Immature natural killer cell (primary cell): ENCODE measurements at places on chromosomes 1 and 21. TPM values are rescaled to one million over a fixed set of nuclear protein-coding genes. Genes with fewer than 3 reads are reported as not detected.

DNA sequence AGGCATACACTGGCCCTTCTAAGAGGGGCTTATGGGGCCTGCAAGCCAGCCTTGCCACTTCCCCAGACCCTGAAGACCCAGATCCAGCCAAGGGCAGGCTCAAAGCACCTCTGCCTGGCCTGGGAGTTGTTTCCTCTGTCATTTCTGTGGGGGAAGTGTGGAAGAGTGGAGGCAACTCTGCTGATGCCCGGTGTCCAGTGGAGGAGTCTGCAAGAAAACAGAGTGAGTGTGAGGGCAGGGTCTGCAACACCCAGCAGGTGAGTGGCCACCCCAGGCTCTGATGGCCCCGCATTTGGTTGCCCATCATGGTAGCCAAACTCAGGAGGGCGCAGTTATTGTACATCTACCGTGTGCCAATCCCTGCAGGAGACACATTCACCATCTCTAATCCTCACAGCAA, 8.4 kb downstream of the CLEC20A start:
- DNase-seq = no peak

GRCh38 chr1:153921803-153922075, 1.0 kb downstream of the GATAD2B start:
- no peak for DNase-seq

FAM177B gene
- polyA plus RNA-seq = not detected

- DNase-seq = no peak
Measured at GRCh38 chr1:228786361-228787129, 51.3 kb downstream of the RHOU start.

BRDT gene
- not detected for polyA plus RNA-seq

DNA sequence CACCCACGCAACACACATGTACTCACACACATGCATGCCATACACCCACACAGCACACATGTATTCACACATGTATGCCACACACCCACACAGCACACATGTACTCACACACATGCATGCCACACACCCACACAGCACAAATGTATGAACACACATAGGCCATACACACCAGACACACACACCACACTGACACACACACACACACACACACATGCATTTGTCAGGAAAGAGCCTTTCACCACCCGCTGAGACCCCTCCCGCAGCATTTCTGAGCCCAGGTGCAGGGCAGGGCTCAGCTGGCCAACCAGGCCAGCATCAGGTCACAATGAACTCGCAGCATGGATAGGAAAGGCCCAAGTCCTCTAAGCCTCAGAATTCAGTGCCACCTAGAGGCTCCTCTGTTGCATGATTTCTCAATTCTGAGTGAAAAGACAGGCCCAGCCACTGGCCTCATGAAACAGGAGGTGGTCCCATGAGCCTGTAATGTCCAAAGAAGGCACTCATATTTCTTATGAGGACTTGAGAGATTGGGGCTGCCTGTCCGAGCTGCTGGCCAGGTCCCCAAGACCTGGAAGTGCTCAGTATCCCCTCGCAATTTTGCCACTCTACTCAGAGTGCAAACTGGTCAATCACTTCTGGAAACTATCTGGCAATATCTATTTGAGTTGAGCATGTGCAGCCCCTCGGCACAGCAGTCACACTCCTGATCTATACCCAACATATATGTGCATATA, 57.3 kb downstream of the PSMG1 start:
- no peak for DNase-seq
